ENCODE measurements at places on chromosomes 2 and 18.

DNA sequence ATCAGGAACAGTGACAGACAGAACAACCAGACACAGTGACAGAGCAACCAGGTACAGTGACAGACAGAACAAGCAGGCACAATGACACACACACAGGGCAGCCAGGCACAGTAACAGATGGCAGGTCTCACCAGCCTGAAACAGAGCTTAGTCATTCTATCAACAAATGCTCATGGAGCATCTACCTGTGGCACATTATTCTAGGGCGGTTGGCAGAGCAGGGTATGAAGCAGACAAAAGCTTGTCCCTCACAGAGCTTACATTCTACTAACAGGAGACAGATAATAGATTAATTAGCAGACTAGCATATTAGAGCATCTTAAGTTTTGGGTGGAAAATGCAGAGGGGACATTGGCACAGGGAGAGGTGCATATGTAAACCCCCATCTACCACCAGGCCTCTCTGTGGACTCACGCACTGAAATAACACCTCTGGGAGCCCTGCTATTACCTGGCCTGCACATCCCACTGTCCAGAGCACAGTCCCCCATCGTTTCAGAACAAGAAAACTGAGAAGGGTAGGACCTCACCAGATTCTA is 64.1 kb upstream of the RAB6C start:
- DNase-seq: no peak

GRCh38 chr2:6281524-6281923 is 584.2 kb downstream of the CMPK2 start:
- no peak for DNase-seq

- no peak for DNase-seq
Measured at GRCh38 chr18:56955490-56955889, 191.4 kb upstream of the BOD1L2 start.

- no peak for DNase-seq
Measured at GRCh38 chr2:142591420-142591819, 286.0 kb upstream of the KYNU start.

DNA sequence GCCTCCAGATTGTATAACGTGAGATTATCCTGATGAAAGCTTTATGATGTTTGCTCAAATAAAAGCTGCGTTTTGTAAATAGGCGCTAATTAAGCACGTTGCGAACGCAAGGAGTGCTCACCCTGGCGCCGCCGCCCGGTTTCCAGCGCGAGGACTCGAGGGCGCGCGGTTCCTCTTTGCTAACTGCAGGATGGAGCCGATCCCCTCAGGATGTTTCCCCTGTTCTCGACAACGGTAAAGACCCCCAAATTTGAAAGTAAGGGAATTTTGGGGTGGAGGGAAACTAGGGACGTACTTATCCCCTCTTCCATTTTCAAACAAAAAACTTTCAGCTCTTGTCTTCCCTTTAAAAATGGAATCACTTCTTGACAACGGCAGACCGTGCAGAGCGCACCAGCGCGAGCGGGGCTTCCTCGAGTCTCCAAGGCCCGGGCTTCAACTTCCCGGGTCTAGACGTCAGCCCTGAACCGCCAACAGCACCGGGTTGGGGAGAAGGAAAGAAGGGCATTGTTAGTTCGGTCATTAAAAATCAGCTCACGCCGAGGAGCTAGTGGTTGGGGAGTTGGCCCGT is 1.1 kb upstream of the GBX2 start:
- DNase-seq: no peak

DNA sequence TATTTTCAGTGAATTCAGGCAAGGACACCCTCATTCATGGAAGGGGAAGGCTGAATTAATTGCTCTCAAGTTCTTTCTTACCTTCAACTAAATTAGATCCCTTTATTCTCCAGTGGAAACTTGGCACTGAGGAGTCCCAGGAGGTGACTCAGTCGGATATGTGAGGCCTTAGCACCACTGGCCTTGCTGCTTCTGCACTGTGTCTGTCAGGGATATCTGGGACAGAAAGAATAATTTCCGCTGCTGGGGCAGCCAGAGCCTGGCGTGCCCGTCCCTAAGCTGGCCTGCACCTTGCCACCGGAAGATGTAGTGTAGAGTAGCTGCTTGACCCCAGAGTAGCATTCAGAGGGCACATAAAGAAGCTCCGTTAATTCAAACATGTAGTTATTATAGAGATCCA is 53.4 kb downstream of the LIMS1 start:
- no peak for DNase-seq

- DNase-seq: no peak
Measured at GRCh38 chr2:54551123-54551756, 95.1 kb downstream of the SPTBN1 start.

DNA sequence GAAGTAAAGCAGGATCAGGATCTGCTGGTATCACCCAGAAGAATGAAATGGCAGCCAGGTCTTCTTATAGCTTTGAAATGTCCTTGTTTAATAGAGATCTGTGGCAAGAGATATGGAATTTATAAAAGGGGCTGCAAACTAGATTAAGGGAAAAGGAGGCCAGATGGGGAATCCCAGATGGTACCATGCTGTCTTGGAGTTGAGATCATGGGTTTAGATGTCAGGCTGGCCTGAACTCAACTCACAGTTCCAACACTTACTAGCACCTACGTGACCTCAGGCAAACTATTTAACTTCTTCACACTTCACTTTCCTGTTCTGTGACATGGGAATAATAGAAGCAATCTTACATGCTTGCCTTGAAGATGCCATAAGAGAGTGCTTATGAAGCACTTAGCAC is 188.2 kb downstream of the ALK start:
- DNase-seq: no peak

- DNase-seq: no peak
Measured at GRCh38 chr2:159265171-159265576, 21.3 kb downstream of the WDSUB1 start.

GRCh38 chr2:65866148-65866547 is 433.7 kb upstream of the SPRED2 start:
- DNase-seq: no peak

DNA sequence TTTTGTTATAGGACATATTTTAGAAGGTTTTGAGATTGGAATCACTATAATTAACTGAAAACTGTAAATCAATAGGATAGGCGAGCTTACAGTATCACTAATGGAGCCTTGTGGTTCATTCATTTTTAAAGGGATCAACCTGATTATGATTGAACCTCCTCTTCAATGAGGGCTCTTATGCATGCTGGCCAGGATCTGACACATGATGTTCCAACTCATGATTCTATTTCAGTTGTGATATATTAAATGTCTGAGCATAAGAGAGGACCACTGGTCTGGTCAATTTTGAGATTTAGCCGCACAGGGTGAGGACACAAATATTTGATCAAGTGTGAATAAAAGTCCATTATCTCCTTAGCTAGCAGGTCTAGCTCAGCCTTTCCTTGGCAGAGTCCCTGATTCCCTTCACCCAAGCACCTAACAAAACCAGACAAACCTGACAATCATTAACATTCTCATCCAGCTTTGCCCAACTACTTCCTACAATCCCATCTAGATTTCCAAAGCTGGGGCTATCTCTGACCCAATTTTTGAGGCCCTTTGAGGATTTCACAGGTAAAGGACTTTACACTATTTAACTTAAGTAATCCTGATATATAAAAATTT is 6.9 kb upstream of the MAP4K4 start:
- no peak for DNase-seq

DNA sequence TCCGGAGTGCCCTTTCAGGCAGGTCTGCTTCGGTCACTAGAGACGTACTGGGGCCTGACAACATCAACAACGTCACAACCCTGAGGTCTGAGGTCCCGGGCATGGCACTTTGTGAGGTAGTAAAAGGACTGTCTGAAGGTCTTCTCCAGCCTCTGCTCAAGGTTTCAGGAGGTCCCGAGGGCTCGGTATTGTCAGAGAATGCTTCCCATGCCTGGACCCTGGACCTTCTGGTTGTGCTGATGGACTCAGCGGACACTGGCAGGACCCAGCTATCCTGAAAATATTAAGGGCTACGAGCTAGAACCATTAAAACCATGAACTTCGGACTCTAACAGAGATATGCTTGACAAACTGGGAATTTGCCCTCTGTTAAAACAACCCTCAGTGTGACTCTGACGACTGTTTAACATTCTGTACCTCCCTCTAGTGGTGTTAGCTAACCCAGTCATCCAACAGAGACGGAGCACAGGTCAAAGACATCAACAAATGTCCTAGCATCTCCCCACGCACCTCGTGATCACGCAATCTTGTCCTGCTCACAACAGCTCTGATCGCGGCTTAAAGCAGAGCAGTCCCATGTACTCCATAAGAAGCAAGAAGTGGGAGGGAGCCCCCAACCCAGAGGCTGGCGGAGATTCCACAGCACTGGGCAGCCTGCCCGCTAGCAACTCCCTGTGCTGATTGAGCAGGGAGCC is 96.5 kb downstream of the CCDC93 start:
- DNase-seq: no peak

DNA sequence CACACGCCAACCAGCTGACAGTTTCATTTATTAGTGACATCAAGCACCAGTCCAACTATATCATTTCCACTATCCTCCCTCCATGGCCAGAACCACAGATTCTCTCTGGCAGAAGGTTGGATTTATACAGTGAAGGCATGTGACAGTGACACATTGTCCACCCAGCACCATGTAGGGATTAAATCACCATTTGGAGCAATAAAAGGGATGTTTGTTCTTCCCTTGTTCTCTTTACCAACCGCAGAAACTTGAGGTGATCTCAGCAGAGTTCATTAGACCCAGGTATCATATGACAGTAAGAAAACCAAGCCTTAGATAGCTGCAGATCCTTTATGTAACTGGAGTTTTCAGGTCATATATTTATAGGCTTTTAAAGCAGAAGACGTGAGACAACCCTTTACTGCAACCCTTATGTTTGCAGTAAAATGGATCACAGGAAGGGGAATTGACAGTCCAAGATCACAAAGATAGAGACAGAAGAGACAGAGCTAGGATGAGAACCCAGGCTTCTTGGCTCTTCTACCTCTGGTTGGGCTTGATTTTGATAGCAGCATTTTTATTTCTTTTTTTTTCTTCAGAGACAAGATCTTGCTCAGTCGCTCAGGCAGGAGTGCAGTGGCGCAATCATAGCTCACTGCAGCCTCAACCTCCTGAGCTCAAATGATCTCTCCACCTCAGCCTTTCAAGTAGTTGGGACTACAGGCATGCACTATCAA is 80.1 kb downstream of the XDH start:
- DNase-seq: no peak

DNA sequence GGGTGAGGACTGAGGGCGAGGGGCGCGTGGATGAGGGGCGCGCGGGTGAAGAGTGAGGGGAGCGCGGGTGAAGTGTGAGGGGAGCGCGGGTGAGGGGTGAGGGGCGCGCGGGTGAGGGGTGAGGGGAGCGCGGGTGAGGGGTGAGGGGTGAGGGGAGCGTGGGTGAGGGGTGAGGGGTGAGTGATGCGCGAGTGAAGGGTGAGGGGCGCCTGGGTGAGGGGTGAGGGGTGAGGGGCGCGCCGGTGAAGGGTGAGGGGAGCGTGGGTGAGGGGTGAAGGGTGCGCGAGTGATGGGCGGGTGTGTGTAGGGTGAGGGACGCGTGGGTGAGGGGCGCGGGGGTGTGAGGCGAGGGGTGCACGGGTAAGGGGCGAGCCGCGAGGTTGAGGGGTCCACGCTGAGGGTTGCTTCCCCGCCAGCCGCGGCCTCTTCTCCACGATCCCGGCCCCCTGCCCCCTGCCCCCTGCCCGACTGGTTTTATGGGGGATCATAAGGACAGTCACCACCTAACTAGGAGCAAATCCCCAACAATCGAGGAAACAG is 1.1 kb upstream of the SLC66A2 start:
- DNase-seq: no peak

DNA sequence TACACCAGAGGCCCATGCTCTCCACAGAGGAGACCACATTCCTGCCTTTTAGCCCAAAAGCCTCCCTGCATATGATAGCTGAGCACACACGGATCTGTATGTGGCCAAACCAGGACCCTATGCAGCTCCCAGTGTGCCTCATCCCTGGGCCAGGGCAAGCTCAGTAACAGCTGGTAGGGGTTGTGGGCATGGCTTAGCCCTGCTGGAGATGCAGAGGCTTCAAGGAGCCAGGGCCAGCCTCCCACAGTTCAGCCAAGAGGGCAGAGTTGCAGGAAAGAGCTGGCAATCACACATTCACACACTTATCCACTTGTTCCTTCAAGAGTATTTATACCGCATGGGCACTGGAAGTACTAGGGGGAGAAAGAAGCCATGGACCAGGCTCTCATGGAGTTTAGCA is 1.6 kb upstream of the LIMS2 start:
- DNase-seq: no peak

GRCh38 chr2:127661949-127662510 is 13.3 kb downstream of the LIMS2 start:
- no peak for DNase-seq

GRCh38 chr18:74532511-74533025 is 1.7 kb upstream of the CNDP1 start:
- no peak for DNase-seq

DNA sequence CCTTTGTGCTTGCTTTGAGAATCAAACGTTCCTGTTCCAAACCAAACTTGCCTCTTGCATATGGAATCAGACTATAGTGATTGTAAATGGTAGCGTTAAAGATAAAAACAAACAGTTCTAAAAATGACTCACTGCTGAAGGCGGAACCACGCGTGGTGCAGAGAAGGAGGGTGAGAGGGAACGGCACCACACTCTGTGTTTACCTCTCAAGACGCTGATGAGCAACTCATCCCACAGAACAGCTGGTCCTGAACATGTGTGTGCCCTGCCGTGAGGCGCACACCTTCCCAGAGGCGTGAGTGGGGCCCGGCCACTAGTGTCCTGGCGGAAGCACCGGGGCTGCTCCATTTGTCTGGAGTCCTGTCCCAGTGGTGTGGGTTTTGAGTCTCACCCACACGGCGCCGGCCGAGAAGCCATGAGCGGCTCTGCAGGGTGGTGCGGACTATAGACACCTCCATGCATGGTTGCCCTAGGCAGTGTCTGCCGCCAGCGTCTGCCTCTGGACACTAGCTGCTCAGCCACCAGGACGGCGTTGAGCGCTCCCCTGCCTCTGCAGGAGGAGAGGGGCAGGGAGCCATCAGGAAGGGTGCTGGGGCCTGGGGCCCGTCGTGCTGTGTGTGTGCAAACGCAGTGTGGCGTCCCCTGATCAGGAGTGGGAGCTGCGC is 52.1 kb downstream of the NFATC1 start:
- no peak for DNase-seq

- no peak for DNase-seq
Measured at GRCh38 chr18:60209042-60209441, 163.5 kb downstream of the MC4R start.

DNA sequence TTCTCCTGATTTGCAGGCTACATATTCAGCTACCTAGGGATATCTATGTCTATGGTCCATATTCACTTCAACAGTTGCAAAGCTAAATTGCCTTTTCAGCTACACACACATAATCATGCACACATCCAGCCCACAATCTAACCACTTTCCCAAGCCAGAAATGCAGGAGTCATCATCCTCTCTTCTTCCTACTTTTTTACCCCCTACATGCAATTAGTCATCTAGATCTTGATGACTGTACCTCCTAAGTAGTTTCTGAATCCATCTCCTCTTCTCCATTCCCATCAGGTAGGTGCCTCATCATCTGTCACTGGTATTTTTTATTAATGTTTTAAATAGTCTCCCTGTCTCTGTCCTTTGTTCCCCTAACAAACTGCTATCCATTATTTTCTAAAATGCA is 23.7 kb upstream of the SPRED2 start:
- no peak for DNase-seq

GRCh38 chr18:22337833-22338232 is 79.9 kb downstream of the CTAGE1 start:
- no peak for DNase-seq

GRCh38 chr2:10002681-10003080 is 40.7 kb upstream of the KLF11 start:
- no peak for DNase-seq

- DNase-seq: peak; percentile 4
Measured at GRCh38 chr2:176188774-176189680, 559 bp downstream of the HOXD1 start.

All from activated T-cell treated with anti-CD3 and anti-CD28 coated beads, Interleukin-2, amount 50 U/mL, for 72 hours (primary cell).